Activated T-cell treated with anti-CD3 and anti-CD28 coated beads, Interleukin-2, amount 50 U/mL, for 72 hours (primary cell): ENCODE measurements at places on chromosomes 2 and 18.

DNA sequence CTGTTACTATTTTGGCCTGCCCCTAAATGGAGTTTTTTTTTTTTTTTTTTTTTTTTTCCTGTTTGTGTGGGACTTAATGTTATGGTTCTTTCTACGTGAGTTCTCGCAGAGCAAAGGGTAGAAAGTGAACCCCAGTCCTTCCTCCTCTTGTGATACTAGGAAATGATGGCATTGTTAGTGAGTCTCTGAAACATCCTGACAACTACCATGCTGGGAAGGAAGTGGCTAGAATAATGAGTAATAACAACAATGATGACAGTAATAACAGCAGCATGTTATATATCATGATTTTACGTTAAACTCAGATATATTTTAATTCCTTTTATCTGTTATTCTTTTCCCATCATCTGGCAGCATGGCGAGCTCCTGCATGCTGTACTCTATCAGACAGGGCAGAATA lies 216.2 kb upstream of the LINC00305 start:
- no peak for DNase-seq

- DNase-seq, result no peak
These were observed 33.9 kb downstream of the ACOXL start for GRCh38 chr2:110766291-110766690.

DNA sequence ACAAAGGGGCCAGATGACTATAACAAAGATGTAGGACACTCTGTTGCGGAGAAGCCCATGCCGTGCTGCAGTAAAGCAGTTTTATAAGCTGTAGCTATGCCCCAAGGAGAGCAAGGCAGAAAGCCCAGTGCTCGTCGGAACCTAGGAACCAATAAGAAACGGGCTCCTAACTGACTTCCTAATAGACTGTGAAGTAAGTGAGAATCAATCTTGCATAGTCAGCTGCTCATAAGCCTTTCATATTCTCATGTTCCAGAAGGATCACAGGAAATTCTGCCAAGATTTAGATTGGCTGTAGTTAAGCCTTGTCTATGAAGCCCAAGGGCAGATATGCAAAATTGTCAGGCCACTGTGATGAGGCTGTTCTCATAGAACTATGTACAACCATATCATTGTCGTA lies 98.4 kb downstream of the RTTN start:
- DNase-seq, result no peak

GRCh38 chr2:190655570-190655969 lies 6.7 kb downstream of the NAB1 start:
- no peak for DNase-seq

- DNase-seq, result peak; percentile 33
These were observed 1.3 kb upstream of the SMAD2 start for GRCh38 chr18:47931718-47932103.

GRCh38 chr2:71930049-71930681 lies 217.5 kb downstream of the CYP26B1 start:
- DNase-seq, result no peak
